ENCODE measurements at places on chromosomes 5 and 9.
A peak's percentile ranks its signal among the peaks of the same experiment; 100 is the strongest.

GRCh38 chr9:117957267-117957666, 253.1 kb downstream of the TLR4 start:
- DNase-seq = no peak

GRCh38 chr9:109319626-109320241, 1.1 kb downstream of the EPB41L4B start:
- peak; percentile 66 for DNase-seq

DNA sequence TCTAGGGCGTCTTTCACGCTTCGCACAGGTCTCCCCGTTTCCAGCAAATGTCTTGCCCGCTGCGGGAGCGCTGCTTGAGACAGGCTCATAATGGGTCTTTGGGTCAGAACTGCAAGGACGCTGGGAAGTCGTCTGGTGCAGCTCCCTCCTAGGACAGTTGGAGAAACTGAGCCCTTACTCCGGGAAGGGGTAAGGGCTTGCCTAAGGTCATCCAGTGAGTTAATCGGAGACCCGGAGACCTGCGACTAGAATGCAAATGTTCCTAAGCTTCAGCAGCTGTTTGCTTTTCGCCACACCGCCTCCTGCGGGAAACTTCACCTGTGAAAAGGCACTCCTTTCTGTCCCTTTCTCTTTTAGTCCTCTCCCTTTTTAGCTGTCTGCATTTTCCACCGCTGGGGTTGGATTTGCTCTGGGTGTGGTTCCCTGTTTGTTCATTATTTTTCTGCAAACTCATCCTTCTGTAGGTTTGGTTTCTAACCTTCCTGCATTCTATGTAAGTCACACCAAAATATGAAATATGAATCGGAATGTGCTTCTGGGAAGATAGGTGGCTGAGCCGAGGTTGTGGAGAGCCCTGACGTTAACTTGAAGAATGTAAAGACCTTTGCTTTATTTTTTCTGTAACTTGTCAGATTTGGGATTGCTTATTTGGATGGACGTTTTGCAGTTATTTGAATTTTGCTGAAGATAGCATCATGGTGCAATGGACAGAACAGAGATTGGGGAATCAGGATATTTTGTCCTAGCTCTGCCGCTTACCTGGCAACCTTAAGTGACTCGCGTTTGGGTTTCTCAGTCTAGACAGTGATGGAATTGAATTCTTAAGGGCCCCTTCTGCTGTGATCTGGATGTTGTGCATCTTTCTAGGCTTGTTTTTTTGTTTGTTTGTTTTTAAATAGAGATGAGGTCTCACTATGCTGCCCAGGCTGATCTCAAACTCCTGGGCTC, 909 bp downstream of the SLC36A1 start:
- DNase-seq = peak; percentile 78

- DNase-seq = no peak
Measured at GRCh38 chr9:2220036-2220435, 204.9 kb downstream of the SMARCA2 start.

DNA sequence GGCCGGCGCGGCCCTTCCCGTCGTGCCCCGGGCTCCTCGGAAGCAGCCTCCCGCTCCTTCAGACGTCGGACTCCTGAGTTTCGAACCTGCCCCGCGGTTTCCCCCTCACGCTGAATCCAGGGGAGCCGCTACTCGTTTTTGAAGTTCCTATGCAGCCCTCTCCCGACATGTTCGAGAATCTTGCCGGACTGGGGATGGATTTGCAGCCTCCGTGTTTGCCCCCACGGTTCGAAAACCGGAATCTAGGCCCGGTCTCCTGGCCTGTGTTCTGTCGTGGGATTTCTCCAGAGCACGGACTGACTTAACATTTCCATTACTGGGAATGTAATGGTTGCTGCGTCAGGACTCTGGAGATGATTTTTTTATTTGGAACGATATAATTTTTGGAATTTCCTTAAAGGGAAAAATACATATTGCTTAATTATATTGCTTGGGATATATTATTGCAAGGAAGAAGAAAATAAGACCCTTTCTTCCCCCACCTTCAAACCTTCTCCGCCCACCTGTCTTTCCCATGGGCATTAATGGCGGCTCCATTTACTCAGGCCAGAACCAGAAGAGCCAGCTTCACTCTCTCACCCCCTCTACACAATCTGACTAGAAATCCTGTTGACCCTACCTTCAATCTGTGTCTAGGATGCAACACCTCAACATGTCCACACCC, 8.5 kb upstream of the MGAT1 start:
- DNase-seq = no peak

DNA sequence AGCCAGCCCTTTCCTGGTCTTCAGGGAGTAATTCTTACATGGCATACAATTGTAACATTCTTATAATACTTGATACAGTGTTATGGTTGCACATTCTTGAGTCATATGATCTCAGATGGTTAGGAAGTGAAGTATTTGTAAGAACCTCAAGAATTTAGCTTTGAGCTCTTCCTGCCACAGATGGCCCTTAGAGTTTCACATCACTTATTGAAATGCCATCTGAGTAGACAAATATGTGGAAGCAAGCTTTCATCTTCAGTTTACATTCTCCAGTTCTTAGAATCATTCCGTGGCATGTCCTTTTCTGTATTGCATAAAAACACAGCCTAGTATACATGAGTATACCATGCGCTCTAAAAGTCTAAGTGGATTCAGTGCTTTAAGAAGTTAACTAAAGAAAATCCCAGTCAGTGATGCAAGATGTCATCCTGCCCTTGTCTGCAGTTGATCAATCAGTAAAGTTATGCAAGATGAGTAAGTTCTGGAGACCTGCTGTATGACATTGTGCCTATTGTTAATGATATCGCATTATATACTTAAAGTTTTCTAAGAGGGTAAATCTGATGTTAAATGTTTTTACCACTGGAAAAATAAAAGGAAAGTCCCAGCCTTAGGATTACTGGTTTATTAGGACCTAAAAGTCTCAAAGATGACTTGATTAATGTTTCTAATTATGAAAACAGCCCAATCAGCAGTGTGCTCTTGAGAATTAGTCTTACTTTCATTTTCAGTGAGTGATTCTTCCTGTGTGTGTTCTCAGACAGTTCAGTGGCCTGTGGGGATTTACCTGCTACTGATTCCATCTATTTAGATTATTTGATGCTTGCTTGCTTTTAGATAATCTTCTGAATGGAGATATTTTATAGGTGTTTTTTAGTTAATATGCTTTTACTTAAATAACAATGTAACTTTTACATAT, 29.4 kb downstream of the RHOBTB3 start:
- DNase-seq = no peak

- DNase-seq = no peak
Measured at GRCh38 chr9:20728493-20729220, 44.6 kb downstream of the FOCAD start.

GRCh38 chr5:151717416-151717815, 30.7 kb upstream of the SPARC start:
- DNase-seq = no peak

DNA sequence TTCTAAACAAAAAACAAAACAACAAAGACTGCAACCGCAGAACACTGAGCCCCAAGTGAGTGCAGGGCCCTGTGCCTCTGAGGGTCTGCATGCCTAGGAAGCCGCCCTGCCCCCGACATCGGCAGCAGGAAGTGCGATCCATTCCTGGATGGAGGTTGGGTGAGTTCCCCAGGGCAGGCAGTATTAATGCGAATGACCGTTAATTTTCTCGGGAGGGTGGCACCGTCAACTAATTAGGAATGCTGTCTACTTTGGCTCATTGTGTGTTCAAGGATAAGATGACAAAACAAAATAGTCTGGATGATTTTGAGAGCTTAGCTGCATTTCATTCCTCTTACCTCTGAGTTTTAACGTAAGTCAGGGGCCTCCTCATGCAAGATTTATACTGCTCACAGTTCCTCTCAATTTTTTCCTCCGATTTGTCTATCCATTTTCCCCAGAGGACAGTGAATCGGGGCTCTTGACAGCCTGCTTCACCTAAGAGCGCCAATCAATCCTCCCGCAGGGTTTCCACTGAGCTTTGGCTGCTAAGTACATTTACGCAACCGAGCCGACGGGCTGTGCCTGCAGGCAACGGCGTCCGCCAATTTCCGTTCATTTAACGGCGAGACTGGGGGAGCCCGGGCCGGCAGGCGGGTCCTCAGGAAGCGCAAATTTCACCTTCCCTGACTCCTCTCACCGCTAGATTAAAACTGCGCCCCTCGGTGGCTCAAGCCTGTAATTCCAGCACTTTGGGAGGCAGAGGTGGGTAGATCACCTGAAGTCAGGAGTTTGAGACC, 2.9 kb upstream of the NXNL2 start:
- DNase-seq = peak; percentile 67

DNA sequence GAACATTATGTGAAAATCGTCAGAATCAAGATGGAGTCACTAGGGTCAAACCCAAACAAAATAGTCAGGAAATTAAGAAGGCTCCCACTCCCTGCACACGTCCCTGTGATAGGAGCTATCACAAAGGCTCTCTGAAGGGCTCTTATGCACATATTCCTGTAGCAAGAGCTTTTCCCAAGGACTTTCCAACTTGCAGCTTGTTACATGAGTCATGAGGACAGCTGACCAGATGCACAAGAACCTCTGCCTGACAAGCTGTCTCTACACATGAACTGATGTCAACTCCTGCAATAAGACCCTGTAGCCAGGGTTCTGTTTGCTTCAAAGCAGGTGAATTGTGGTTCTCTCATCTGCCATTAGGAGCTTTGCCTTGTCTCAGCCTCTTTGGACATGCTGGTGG, 122.4 kb downstream of the OLFM1 start:
- no peak for DNase-seq

DNA sequence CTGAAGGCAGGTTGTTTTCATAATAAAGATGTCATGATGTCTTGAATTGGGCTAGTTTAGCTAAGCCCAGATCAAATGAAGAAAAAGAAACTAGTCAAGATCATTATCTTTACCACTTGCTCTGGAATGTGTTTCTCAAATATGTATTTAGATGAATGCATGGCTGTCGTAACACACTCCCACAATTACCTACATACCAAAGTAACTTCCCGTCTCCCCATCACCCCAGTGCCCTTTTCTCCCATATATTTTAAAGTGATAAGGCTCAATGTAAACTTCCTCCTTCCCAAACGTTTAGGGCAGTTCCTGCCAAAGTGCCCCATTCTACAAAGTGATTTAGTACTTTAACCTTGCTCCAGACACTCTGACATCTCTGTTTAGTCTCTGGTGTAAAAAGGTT, 61.4 kb downstream of the SLC1A3 start:
- no peak for DNase-seq

GRCh38 chr5:56314529-56314928, 81.4 kb upstream of the ANKRD55 start:
- DNase-seq = no peak
